NCI-H524 (cell line): ENCODE measurements at places on chromosomes 3 and 15.

GRCh38 chr3:190862209-190863118 lies at the start of gene GMNC:
Gene GMNC, minus strand, starts transcription at chr3:190862694. Its CDS starts 79 bp downstream, at chr3:190862615.
- peak; percentile 83 for DNase-seq

DNA sequence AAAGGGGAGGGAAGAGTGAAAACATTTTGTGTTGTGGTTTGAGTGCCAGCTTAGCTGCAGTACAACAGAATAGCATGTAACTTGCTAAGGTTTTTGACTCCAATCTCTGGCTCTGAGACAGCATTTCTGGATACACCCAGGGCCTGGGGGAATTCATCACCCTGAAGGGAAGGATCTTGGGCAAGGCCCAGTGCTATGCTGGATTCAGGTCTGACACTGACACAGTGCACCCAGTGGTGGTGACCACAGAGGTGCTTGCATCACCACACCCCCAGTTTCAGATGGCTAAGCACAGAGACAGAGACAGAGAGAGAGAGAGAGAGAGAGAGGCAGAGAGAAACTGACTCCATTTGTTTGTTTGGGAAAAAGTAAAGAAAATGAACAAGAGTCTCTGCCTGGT lies 74.1 kb upstream of the KBTBD8 start:
- DNase-seq: no peak

DNA sequence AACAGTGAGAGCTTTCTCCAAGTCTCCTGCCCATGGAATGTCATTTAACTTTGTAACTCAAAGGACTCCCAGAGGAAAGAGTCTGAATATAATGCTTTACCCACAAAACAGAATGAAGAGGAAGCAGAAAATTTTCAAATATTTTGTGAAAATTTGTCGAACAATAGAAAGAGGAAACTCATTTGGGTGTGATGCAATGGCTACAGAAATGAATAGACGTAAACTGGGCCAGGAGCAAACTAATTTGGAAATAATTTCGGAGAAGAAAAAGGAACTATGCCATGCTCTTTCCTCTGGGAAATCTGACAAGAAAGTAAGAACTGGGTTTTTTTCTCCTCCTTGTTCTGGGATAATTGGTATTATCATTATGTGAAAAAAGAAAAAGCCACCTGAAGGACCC lies 11.2 kb upstream of the SUMF1 start:
- no peak for DNase-seq

DNA sequence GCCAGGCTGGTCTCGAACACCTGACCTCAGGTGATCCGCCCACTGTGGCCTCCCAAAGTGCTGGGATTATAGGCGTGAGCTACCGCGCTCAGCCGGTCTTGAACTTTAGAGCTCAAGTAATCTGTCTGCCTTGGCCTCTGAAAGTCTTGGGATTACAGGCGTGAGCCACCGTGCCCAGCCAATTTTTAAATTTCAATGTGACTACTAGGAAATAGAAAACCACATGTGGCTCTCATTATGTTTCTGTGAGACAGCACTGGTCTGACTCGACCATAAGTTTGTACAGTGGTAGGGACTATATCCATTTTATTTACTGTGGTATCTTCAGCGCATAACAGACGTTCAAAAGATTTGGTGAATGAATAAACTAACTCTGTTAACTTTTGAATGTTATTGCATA lies 9.1 kb downstream of the ZFAND6 start:
- DNase-seq: no peak

DNA sequence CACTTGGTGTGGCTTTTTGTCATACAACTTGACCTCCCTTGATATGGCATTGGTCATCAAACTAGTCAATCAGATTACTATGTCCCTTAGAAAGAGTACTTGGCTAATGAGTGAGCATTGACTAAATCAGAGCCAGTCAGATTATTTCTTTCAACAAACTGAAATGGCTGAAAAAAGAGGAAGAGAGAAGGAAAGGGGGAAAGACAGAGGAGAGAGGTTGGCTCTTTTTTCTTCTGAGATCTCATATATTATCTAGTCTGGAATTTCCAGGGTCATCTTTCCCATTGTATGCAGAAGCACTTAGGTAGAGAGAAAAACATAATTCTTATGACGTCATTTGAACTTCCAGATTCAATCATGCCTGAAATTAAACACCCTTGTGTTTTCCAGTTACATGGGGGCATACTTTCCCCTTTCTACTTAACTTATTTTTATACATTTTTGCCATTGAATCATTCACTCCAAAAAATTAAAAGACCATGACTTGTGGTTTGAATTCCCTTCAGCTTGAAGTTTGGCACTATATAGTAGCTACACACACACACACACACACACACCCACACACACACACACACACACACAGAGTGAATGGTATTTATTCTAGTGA lies 387.8 kb downstream of the LSAMP start:
- no peak for DNase-seq

DNA sequence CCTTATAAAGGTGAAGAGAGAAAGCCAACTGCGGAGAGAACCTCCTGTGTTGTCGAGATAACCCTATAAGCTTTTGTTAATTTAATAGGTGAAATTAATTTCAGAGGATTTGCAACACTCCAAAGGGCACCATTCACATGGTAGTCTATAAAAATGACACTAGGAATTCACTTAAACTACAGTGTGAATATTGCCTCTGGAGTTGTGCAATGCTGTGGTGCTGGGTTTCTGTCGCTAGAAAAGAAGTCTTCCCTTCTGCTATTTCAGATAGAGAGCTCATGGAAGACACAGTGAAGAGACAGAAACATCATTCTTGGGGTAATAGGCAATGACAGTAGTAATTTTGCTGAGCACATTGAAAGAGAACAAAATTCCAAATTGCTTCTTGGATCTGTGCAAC lies 28.8 kb upstream of the PROK2 start:
- no peak for DNase-seq

GRCh38 chr3:85667744-85668143 lies 709.0 kb downstream of the CADM2 start:
- DNase-seq: no peak

DNA sequence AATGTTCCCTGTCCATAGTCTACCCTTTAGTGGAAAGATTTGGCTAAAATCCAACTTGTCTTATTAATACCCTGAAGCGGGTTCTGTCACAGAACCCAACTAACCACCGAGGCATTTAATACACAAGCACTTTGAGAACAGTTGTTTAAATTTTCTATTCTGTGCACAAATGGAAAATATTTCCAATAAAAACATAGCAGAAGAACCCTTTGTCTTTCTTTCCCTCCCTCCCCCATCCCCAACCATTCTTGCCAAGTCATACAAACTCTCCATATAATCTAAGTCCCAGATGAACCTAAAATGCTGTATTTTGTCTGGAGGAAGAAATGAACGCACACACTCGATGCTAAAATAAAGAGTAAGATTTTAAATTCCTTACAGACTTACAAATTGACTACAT lies 126.9 kb upstream of the STRIT1 start:
- DNase-seq: no peak

GRCh38 chr3:128237348-128238183 lies 84.3 kb downstream of the EEFSEC start:
- DNase-seq: no peak
